ENCODE measurements at places on chromosomes 1 and 21. TPM values are rescaled to one million over a fixed set of nuclear protein-coding genes. Genes with fewer than 3 reads are reported as not detected.

Gene HMGB4
- total RNA-seq, result not detected

Gene PLD5
- 0.07 TPM for total RNA-seq

Gene TUT4
- total RNA-seq, result 29.7 TPM

Gene MRPL37
- total RNA-seq, result 49.0 TPM

Gene PEAR1
- 12.7 TPM for total RNA-seq

Gene MED8
- total RNA-seq, result 51.9 TPM

Gene LEMD1
- total RNA-seq, result not detected

Gene ITGB2
- 1.7 TPM for total RNA-seq

Gene CLK2
- 33.0 TPM for total RNA-seq

Gene B3GALT5
- 0.10 TPM for total RNA-seq

Gene LAX1
- 0.10 TPM for total RNA-seq

Gene NGF
- 8.8 TPM for total RNA-seq

Gene ATP1A4
- total RNA-seq, result not detected

Gene EXO1
- total RNA-seq, result 1.6 TPM

Gene NBPF4
- total RNA-seq, result not detected

Gene ABCD3
- 49.2 TPM for total RNA-seq

Gene SDF4
- 261 TPM for total RNA-seq

Gene FCAMR
- not detected for total RNA-seq

Gene ANKRD65
- 0.39 TPM for total RNA-seq

Gene SYCP1
- not detected for total RNA-seq

Gene VSIG8
- 0.07 TPM for total RNA-seq

Gene ETNK2
- total RNA-seq, result 1.5 TPM

Gene NAXE
- 49.4 TPM for total RNA-seq

Gene VCAM1
- 20.7 TPM for total RNA-seq

Gene TMEM269
- 0.07 TPM for total RNA-seq

Gene OPRD1
- under 0.01 TPM for total RNA-seq

Gene ZNF683
- not detected for total RNA-seq

Gene GPR25
- not detected for total RNA-seq

Gene LIN28A
- total RNA-seq, result not detected

Gene OR2M3
- total RNA-seq, result not detected

Gene FAAH
- total RNA-seq, result 0.72 TPM

Gene UHMK1
- 61.4 TPM for total RNA-seq

Gene PLA2G2A
- total RNA-seq, result not detected

Gene CFAP298
- 20.7 TPM for total RNA-seq

Gene RNF186
- total RNA-seq, result not detected

Gene CATSPERE
- total RNA-seq, result 0.73 TPM

Gene MYBPHL
- not detected for total RNA-seq

All from smooth muscle cell of the pulmonary artery (primary cell).